ENCODE measurements at places on chromosomes 7 and 10.

DNA sequence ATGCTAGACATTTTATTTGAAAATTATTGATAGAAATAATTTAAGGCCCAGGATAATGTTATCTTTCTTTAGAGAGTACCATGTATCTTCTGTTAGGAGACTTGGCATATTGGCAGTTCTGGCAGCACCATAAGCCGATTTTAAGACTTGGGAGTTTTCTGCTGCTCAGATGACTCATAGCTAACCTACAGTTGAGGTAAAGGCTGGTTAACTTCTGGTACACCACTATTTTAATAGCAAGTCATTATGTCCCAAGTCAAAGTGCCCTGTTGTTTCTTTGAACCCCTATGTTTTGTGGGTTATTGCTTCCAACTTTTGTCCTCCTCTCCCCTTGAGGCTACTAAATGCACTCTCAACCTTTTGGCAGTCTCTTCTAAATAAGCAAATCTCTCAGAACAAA lies 25.2 kb downstream of the ATRNL1 start:
- no peak for DNase-seq

DNA sequence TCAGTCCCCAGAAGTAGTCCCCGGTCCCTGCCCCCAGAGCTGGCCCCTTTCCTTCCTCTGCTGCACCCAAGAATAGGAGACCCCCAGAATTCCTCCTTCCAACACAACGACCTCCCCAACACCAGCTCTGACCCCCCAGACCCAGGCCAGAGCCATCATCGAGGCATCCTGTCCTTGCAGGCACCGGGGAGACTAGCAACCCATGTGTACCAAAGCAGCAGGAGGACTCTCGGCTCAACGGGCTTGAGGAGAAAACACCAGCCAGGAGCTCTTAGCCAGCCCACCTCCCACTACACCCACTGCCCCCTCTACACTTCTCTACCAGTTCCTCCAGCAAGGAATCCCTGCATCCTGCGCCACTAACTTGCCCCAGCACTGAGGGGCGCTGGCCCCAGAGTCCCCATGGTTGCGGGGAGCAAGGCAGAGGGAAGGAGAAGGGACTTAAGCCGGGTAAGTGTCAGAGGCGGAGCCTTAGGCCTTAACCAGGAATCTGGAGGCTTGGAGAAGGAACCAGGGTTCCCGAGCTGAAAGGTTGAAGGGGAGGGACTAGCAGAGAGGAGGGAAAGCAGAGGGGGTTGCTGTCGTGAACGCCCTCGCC lies 3.9 kb downstream of the GRID1 start:
- DNase-seq = no peak

DNA sequence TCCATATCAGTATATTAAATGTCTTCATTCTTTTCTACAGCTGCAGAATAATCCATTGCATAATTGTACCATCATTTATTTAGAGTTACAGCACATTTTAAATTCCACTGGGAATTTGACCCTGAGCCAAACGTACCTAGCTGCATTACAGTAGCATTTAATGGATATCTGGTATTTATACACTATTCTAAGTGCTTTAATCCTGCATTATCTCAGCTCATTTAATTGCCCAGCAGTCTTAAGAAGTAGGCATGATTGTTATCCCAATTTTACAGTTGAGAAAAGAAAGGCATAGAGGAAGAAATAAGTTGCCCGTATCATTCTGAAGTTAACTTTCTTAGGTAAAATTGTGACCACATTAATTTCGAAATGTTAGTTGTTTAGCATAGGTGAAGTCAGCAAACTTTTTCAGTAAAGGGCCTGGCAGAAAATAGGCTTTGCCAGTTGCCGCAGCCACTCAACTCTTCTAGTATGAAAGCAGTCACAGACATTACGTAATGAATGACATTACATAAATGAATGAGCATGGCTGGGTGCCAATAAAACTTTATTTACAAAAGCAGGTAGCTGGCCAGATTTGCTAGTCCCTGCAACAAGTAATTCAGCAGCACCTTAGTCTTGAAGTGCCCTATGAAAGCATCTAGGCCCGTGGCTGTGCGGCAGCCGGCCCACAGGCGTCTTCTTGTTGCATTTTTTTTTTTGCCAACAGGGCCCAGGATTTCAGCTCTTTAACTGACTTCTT lies 30.0 kb downstream of the GUSB start:
- DNase-seq = no peak

DNA sequence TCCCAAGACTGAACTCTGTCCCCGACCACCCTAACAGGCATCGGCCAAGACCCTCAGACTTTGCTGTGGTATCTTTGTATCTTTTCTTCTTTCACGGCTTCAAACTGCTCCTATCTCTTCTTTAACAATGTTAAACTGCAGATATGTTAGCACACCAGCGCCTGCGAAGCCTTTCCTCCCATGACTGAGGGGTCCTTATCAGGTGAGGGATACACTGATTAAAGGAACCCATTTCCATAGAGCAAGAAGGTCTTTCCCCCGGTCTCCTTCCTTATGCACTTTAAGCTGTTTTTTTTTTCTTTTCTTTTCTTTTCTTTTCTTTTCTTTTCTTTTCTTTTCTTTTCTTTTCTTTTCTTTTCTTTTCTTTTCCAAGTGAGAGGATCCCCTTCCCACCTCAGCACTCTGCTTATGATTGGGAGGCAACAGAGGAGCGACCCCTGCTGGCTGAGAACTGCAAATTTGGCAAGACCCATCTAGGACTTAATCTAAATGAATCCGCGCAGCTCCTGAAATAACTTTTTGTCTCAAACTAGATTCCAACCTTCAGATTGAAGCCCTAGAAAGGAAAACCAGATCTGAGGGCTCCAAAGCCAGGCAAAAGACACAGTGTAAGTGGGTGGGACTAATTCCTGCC lies 109.9 kb downstream of the ITGB8 start:
- DNase-seq = peak; percentile 65

DNA sequence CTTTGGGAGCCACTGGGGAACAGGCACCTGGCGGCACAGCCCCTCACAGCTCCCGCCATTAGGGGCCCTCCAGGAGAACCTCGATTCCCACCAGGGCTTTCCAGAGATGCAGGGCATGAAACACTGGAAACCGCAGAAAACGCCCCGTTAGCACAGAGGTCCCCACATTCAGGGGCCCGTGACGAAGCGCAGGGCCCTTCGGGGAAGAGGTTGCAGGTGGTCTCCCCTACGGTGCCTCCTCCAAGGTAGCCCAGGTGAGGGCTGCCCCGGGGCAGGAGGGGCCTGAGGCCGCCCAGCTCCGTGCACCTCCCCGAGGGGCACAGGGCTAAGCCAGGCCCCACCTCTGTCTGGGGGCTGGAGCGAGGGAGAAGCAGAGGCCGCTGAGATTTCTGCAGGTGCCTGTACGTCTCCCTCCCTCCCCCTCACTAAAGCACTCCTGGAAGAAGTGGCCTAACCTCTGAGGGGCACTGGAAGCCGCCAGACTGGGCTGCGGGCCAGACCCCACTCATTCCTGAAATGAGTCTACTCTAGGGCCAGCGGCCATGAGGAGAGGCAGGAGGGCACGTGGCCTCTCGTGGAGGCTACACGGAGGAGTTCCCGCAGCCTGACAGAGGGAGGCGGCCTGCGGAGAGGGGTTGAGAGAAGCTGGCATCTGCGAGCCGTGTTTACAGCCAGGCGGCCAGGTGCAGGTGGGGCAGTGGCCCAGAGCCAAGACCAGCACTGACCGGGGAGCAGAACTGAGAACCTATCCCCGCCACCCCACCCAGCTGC lies 6.9 kb downstream of the PDGFA start:
- DNase-seq = no peak

DNA sequence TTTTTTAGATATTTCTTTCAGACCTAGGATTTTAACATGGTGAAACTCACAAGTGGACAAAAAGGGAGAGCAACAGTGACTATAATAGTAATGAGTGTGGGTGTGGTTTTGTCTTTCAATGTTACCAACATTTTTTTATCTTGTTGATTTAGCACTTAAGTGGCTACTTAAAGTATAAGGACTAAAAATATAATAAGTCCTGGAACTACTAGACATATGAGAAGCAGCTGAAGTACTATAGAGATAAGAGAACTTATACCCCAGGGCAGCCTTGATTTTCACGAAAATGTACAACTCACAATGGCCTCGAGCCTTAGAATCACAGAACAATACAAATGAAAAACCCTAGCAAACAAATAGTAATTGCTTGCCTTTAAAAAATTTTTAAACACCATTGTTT lies 1151.8 kb downstream of the TYW1 start:
- no peak for DNase-seq

- DNase-seq = no peak
Observed at GRCh38 chr7:18803923-18804322, 308.4 kb downstream of the HDAC9 start.

DNA sequence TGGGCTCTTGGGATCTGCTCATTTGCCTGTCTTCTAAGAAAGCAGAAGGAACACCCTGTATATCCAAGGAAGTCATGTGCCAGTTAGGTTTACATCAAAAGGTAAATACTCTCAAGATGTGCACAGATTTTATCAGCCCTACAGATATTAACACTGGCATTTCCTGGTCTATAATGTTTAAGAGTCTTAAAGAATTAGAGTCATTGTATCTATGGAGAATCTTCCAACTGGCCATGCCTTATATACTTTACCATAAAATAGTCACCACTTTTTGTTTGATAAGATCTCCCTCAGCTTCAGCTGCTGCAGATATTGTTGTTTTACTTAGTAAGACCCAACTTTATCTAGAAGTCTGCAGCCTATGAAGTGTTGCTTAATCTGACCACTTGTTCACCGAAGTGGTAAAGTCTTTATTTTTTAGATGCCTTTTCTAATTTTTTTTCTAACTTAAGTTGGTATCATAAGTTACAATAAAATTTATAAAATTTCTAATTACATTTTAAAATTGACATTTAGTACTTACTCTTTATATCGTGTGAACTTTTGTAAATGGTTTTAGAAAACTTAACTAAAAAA lies 58.5 kb downstream of the CPED1 start:
- DNase-seq = no peak

DNA sequence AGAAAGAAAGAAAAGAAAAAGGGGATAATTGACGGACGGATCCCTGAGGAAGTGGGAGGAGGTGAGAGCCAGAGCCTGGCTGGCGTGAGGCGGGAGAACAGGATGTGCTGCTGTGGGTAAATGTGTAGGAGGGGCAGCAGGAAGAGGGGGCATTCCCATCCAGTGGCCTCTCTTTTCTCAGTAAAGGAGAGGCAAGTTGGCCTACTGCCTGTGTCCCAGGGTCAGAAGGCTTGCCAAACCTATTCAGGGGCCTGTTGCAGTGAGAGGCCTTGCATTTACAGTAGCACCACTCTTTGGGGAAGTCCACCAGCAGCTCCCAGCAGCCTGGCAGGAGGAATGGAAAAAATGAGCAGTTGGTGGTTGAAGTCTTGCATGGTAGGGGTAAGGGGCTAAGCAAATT lies 26.6 kb upstream of the ASCC1 start:
- peak; percentile 72 for DNase-seq

DNA sequence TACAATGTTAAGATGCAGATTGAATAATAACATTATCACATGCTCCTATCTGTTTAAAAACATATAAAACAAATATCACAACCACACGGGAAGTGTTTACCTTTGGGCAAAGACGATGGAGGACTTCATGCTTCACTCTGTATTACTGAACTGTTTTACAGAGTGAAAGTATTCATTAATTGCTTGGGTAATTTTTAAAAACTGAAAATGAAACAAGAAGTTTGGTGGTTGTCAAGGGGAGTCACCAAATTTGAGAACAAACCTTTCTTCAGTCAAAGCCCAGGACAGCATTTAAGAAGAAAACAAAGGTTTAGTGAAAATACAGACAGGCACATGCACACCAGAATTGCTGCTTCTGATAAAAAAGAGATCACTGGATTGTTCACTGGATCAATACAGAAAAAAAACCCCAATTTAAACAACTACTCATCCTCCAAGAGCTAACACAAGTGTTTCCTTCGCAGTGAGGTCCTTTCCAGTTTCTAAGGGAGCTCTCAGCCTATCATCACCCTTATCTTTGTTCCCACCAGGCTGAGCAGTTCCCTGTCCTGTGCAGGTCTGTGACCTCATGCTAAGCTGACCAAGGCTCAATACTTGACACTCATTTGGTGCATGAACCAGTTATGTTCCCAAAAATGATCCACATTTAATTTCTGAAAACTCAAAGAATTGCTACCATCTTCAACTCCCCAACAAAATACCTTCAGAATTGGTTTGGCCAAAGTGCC lies 8.8 kb downstream of the PARP12 start:
- DNase-seq = peak; percentile 56

GRCh38 chr10:61606959-61607907 lies 55.5 kb upstream of the CABCOCO1 start:
- DNase-seq = peak; percentile 1

DNA sequence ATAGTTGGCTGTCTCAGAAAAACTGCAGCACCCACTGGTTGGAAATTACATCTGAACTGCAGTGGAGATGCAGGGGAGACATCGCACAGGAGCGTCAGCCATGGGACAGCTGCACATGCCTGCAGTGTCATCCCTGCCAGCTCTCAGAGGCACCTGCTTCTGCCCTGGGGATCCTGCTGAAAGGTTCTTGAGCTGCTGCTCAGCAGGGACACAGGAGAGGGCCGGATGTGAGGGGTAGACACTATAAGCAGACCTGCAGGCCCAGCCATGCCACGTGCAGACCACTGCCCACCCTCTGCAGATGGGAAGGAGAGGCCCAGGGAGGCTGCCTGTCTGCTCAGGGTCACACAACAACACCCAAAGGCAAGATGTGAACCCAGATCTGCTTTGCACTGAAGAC lies 601.4 kb downstream of the DNAJB6 start:
- no peak for DNase-seq

GRCh38 chr7:42854571-42855118 lies 57.2 kb downstream of the C7orf25 start:
- no peak for DNase-seq

GRCh38 chr10:101616415-101617101 lies 28.4 kb downstream of the DPCD start:
- DNase-seq = no peak

DNA sequence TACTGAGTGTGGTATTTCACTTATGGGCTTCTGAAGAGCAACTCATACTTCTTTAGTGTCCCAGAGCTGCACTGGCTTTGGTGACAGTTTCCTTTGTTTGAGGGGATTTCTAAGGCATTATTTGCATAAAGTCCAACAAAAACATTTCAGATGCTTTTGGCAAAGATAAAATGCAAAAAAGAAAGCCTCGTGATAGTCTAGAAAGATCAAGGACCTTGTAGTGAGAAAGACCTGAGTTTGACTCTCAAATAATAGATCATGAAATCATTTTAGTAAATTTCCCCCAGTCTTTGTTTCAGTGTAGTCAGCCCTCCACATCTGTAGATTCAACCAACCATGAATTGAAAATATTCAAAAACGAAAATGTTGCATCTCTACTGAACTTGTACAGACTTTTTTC lies 107.4 kb downstream of the EEPD1 start:
- no peak for DNase-seq

GRCh38 chr10:59887006-59887405 lies 19.4 kb downstream of the CCDC6 start:
- DNase-seq = peak; percentile 34

DNA sequence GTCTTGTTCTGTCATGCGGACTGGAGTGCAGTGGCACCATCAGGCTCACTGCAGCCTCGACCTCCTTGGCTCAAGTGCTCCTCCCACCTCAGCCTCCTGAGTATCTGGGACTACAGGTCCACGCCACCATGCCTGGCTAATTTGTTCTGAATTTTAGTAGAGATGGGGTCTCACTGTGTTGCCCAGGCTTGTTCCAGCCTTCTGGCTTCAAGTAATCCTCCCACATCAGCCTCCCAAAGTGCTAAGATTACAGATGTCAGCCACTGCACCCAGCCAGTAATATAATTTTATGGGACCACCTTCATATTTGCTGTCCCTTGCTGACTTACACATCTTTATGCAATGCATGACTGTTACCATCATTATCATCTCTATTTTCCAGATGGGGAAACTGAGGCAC lies 1.5 kb upstream of the HSPB1 start:
- DNase-seq = no peak

GRCh38 chr10:117684046-117684610 lies 141.6 kb downstream of the EMX2 start:
- DNase-seq = no peak

GRCh38 chr7:157021871-157022680 lies 11.6 kb upstream of the MNX1 start:
- no peak for DNase-seq

Data from inflammatory macrophage treated with lipopolysaccharide for 4 hours (primary cell).